Hematopoietic multipotent progenitor cell (in vitro differentiated cells): ENCODE measurements at places on chromosomes 3 and 15.
A peak's percentile ranks its signal among the peaks of the same experiment; 100 is the strongest.

DNA sequence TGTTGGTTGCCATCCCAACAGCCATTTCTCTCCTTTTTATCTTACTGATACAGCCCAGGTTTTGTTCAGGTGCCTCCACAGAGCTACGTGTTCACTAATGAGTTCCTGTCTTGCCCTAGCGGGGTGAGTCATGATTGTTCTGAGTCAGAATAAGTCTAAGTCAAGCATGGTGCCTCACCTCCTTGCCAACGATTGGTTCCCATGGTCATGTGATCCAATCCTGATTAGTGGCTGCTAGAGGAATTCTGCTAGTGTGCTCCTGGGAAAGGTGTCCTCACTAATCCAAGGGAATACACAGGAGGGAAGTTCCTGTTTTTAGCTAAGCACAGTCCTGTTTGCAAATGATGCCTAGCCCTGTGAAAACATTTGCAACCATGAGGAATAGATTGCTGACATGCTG, 99.8 kb downstream of the NSUN3 start:
- no peak for DNase-seq

DNA sequence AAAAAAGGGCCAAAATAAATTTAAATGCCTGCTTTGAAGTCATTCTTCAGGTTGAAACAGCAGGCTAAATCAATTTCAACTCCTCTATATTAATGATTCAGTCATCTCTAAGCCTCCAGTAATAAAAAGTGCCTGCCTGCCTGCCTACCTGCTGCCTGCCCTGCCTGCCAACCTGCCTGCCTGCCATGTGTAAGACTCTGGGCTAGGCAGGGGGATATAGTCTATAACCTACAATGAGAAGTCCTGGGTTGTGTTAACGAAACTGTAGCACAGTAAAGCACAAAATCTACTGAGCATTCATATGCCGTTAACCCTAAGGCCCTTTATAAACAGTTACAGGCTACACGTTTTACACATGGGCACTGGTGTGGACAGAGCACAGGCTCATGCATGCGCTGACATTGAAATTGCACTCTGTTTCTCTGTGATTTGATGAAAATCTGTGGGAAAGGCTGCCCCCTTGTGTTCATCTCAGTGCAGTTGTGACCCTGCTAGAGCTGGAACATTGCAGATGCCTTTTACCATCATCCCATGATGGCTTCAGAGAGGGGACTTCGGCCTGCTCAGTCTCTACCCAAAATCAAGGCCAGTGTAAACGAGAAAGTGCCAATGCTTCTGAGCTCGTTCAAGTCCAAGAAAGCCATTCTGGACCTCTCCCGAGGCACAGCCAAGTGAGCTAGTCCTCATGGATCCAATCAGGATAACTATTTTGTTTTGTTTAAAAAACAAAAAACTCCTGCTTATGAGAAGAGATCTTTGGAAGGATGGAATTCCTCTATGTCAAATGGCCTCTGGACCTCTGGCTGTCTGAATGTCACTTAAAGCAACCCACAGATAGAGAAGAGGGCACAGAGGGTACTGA, 64.6 kb downstream of the EFL1 start:
- peak; percentile 70 for DNase-seq

GRCh38 chr3:15781637-15782402, 16.0 kb downstream of the ANKRD28 start:
- no peak for DNase-seq

- no peak for DNase-seq
Observed at GRCh38 chr3:130700541-130700940, 46.1 kb downstream of the PIK3R4 start.

DNA sequence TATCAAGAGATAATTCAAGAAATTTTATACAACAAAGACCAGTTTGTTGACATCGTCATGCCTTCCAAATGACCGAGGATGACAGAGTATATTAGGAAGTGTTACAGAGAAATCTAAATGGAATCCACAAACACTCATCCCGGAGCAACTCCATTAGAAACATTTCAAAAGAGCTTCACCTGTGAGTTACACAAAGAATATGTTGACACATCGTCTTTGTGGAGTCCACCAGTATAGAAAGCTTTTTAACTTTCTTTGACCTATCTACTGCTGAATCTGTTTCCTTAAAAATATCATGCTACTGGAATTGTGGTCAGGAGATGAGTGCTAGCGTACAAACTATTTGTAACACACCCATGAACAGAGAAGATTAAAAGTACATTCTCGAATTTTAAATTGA, 130.4 kb downstream of the SUCLG2 start:
- DNase-seq, result no peak

- no peak for DNase-seq
Observed at GRCh38 chr3:123395235-123395634, 53.7 kb downstream of the ADCY5 start.

GRCh38 chr3:189624130-189624529, 7.1 kb upstream of the TP63 start:
- no peak for DNase-seq

GRCh38 chr15:92033314-92033713, 179.8 kb downstream of the SLCO3A1 start:
- no peak for DNase-seq

DNA sequence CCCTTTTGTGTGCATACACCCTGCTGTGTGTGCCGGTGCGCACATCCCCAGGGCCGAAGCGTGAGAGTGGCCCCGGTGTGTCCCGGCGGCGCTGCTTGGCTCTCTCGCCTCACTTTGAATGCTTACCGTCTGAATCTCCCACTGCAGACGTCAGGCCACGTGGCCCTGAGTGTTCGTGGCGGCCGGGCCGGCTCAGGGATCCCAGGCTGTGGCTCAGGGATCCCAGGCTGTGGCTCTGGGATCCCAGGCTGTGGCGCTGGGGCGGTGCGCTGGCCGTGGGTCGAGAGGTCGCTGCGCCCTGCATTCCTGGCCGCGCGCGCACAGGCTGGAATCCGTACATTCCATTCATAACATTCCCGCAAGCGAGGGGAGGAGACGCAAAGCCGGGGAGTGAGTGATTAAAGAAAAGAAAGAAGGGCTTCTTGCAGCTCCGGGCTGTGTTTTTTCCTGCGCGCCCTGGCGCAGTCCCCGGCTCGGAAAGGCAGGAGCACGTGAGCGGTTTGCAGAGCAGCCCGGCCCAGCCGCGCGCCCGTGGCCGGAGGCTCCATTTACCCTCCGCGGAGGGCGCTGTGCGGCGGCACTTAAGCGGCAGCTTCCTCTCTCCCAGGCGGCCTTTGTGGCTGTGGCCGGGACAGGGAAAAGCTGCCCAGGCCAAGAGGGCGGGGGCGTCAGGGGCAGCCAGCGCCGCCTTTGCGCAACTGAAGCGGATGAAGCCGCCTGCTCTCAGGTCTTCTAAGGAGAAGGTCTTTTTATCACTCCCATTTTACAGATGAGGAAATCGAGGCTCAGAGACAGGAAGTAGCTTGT, 87.0 kb upstream of the ALDH1L1 start:
- no peak for DNase-seq

DNA sequence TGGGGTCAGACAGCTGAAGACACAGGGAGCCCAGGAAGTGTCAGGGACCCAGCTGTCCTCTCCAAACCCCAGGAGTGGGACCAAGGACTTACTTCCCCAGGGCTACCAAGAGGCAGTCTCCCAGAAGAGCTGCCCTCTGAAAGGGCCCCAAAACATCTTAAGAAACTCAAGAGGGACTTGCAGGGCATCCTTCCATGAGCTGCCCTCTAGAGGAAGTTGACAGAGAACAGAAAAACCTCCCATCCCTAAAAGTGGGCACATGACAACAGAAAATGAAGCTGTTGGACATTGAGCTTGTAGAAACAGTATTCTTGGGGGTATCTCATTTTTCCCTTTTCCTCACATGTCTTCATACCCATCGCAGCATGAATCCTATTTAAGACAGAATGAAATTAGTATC, 58.9 kb downstream of the MECOM start:
- no peak for DNase-seq

DNA sequence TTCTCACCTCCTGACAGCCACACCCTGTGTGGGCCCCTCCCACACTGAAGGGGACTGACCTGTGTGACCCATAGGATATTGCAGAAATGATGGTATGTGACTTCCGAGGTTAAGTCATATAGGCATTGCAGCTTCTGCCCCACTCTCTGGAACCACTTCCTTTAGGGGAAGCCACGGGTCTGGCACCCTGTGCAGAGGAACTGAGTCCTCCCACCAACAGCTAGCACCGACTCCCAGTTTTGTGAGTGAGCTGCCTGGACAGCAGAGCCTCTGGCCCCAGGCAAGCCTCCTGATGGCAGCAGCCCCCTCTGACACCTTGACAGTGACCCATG, 24.6 kb upstream of the SLC6A6 start:
- no peak for DNase-seq

GRCh38 chr3:51696954-51697353, 9.9 kb upstream of the GRM2 start:
- DNase-seq, result no peak

DNA sequence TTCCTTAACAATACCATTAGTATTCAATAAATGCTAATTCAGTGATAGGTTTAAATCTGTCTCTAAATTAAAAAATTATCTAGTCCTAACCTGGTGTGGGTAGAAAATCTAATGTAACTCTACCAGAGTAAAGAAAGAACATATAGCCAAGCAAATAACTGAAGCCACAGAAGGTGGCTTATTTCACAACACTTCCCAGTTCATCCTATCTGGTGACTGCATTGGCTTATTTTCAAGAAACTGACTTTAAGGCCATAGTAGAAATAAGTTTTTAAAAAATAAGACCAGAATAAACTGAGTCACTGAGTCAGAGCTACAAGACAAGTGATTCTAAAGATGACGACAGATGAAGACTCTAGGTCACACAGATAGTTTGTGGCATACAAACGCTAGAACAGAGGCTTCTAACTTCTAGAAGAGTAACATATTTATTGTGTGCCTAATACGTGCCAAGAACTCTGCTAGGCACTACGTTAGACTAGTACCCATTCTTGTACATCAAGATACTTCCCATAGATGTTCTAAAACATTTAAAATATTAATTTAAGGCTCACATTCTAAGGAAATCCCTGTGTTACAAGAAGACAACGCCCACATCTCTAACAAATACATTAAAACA, 25.9 kb downstream of the TMCC1 start:
- DNase-seq, result no peak

- no peak for DNase-seq
Observed at GRCh38 chr3:113211330-113212149, at the start of gene BOC. Gene BOC (plus strand): TSS chr3:113211557. CDS start chr3:113249803, 38,246 bp downstream.

- DNase-seq, result no peak
Observed at GRCh38 chr15:68493629-68494028, 61.7 kb upstream of the ITGA11 start.

DNA sequence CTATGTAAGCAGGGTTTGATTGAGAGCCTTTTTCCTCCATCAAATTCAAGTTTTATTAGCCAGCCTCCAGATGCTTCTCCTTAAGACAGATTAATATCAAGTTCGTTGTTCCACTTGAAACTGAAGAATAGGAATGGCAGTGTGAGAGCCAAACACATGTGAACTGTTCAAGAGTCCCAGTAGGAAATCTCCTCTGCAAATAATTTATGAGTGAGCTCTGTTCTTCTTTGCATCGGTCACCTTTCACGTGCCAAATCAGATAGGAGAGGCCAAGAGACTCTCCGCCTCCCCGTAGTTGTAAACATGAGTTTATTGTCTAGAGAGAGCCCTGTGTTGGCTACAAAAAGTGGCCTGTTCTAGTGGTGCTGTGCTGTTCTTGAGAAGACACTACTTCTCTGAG, 372.1 kb upstream of the NR2F2 start:
- DNase-seq, result no peak

- no peak for DNase-seq
Observed at GRCh38 chr15:88648357-88649214, 9.8 kb downstream of the ISG20 start.

GRCh38 chr3:106811376-106811775, 565.9 kb upstream of the CCDC54 start:
- no peak for DNase-seq

- no peak for DNase-seq
Observed at GRCh38 chr3:155370764-155371503, 77.5 kb upstream of the STRIT1 start.

GRCh38 chr15:56019819-56020486, 26.5 kb upstream of the NEDD4 start:
- no peak for DNase-seq

GRCh38 chr3:133914839-133915600, 19.3 kb upstream of the RAB6B start:
- DNase-seq, result no peak

GRCh38 chr15:81196576-81197254, at the start of gene IL16:
Gene IL16 (plus strand): TSS chr15:81196879. CDS start chr15:81225400, 28,521 bp downstream.
- no peak for DNase-seq

DNA sequence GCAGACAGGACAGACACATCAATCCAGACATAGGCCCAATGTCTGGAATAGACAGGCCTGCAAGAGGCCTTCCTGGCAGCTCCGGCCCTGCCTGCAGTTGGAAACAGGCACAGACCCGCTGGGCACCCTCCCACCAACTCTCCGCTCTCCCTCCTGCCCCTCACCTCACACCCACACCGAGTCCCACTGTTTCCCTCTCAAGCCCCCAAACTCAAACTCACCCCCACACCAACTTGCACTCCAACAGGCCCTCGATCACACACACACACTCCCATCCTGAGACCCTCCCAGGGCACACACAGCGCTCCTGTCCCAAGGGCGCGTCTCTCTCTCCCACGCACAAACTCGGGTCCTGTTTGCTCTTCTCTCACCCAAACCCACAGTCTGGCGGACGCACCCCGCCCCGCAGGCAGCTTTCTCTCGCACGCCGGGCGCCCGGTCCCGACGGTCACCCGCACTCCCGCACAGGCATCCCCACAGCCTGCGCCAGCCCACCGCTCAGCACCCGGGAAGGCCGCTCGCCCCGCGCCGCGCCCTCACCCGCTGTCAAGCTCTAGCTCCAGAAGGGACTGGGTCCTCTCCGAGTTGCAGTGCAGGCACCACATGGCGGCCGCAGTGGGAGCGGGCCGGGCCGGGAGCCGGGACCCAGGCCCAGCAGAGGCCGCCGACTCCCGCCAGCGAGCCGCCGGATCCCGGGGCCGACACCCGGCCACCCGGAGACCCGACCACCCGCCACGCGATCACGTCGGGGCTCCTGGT, 106.2 kb downstream of the IQSEC1 start:
- no peak for DNase-seq

DNA sequence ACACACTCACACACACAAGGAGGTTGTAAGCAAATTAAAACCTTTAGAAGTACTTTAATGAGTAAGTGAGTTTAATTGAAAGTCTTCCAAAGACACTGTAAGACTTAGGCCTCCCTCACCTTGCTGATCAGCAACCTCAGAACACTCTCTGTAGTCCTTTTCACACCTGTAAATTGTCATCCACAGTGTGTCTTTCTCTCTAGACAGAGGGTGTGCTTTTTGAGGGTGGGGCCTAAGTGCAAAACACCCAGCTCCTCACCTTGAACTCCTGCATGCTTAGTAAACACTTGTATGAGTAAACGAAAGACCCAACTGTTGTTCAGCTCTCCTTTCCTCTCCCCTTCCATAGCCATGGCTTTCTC, 183.2 kb upstream of the IL12A start:
- DNase-seq, result no peak

DNA sequence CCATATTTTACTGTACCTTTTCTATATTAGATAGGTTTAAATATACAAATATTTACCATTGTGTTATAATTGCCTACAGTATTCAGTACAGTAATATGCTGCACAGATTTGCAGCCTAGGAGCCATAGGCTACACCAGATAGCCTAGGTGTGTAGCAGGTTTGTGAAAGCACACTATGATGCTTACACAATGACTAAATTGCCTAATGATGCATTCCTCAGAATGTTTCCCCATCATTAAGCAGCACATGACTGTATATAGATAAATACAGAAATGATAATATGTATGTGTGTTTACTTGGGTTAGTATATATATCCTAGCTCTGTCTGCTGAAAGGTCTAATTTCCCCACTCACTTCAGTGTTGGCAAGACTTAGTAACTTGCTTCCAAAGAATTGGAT, 65.8 kb downstream of the MYL3 start:
- no peak for DNase-seq
